Breast epithelium (tissue), 4 donors: ENCODE measurements at places on chromosomes 7 and 10. TPM values are rescaled to one million over a fixed set of nuclear protein-coding genes. Genes with fewer than 3 reads are reported as not detected.

DNA sequence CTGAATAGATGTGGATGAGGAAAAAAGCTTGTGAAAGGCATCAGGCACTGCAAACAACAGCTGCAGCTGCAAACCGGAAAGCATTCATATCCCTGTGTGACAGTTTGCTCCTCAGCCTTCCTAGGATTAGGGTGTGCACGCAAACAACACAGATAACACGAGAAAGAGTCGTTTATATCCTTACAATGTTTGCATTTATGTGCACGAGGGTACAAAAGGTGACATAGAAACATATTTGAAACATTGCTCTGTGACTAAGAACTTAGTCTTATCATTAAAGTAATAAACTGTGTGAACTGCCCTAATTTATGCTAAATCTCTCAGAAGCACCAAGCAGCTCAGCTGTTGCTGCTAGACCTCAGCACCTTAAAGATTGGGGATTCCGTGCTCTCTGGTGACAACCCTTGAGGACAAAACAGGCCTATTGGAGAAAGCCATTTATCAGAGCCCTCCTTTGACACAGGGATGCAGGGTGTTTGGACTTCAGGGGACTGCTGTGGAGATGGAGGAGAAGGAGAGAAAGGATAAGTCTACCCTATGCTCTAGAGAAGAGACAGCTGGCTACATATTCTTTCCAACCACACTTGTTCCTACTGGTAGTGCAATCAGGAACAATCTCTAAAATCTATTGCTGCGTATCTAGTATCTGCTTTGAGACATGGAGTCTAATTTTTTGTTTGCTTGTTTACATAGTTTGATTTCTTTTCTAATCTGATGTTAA lies 176.2 kb downstream of the GNAT3 start:
- H3K27ac ChIP-seq = no peak overlapping the region
- H3K27me3 ChIP-seq = no peaks in the 10 kb centered on the region
- H3K4me1 ChIP-seq = no peaks in the 10 kb centered on the region

GRCh38 chr10:5064656-5065055 lies 29.6 kb upstream of the AKR1C3 start:
- no peaks in the 10 kb centered on the region for H3K4me1 ChIP-seq
- DNase-seq = no peak
- H3K36me3 ChIP-seq = no peaks in the 10 kb centered on the region
- no peak overlapping the region for H3K4me3 ChIP-seq
- H3K27ac ChIP-seq = no peak overlapping the region

- H3K4me1 ChIP-seq = no peaks in the 10 kb centered on the region
- H3K36me3 ChIP-seq = no peaks in the 10 kb centered on the region
- H3K4me3 ChIP-seq = no peak overlapping the region
- DNase-seq = no peak
- no peaks in the 10 kb centered on the region for H3K27me3 ChIP-seq
- H3K27ac ChIP-seq = no peak overlapping the region
Measured at GRCh38 chr10:8365935-8366911, 311.7 kb downstream of the GATA3 start.

Gene CDK14
- total RNA-seq = 16.3 TPM
